ENCODE measurements at places on chromosomes 11 and 22. TPM values are rescaled to one million over a fixed set of nuclear protein-coding genes. Genes with fewer than 3 reads are reported as not detected.

The CALCA gene
- total RNA-seq: not detected

The CSKMT gene
- total RNA-seq: 36.9 TPM

The FGF19 gene
- not detected for total RNA-seq

The POU2AF3 gene
- 0.64 TPM for total RNA-seq

The MGAT3 gene
- 0.57 TPM for total RNA-seq

The CRYBB3 gene
- total RNA-seq: 0.67 TPM

The HBB gene
- total RNA-seq: 0.72 TPM

The BARX2 gene
- 3.9 TPM for total RNA-seq

The PAMR1 gene
- total RNA-seq: 0.13 TPM

The HEPN1 gene
- total RNA-seq: not detected

The SCGB1D2 gene
- 0.85 TPM for total RNA-seq

The PGA5 gene
- not detected for total RNA-seq

The MPZL3 gene
- 1.0 TPM for total RNA-seq

The MRGPRX4 gene
- total RNA-seq: not detected

The TNNT3 gene
- total RNA-seq: 0.41 TPM

The TFIP11 gene
- 29.8 TPM for total RNA-seq

The PARVA gene
- 29.1 TPM for total RNA-seq

The RFPL2 gene
- not detected for total RNA-seq

The PRDM10 gene
- total RNA-seq: 12.5 TPM

The OR5AR1 gene
- total RNA-seq: not detected

The EFCAB6 gene
- 0.21 TPM for total RNA-seq

The FDX1 gene
- total RNA-seq: 13.6 TPM

The KDELR3 gene
- 11.6 TPM for total RNA-seq

The KCNE3 gene
- 0.15 TPM for total RNA-seq

The ZC3H7B gene
- 62.0 TPM for total RNA-seq

The GP1BB gene
- total RNA-seq: 3.6 TPM

The PDE3B gene
- total RNA-seq: 33.0 TPM

The MOV10L1 gene
- 0.10 TPM for total RNA-seq

The APOL4 gene
- total RNA-seq: not detected

The NLRP6 gene
- 0.59 TPM for total RNA-seq

The HBE1 gene
- total RNA-seq: 3.2 TPM

The RFPL1 gene
- not detected for total RNA-seq

The OR2AG1 gene
- not detected for total RNA-seq

The SHANK2 gene
- total RNA-seq: 1.7 TPM

The KLHL35 gene
- total RNA-seq: 10.9 TPM

The INPP5J gene
- 1.7 TPM for total RNA-seq

The THY1 gene
- total RNA-seq: 13.7 TPM

The EIF3D gene
- 151 TPM for total RNA-seq

The PELI3 gene
- total RNA-seq: 9.1 TPM

The KRTAP5-11 gene
- total RNA-seq: not detected

The DUSP8 gene
- total RNA-seq: 5.5 TPM

The PARVG gene
- 0.21 TPM for total RNA-seq

The RASL10A gene
- total RNA-seq: 2.6 TPM

The TMA7B gene
- not detected for total RNA-seq

The IGF2 gene
- 14.5 TPM for total RNA-seq

The CHCHD10 gene
- total RNA-seq: 84.4 TPM

The ZP1 gene
- not detected for total RNA-seq

The LMO1 gene
- total RNA-seq: not detected

The PRSS23 gene
- total RNA-seq: 355 TPM

The PMM1 gene
- total RNA-seq: 30.5 TPM

The TENM4 gene
- 0.39 TPM for total RNA-seq

Measured in Panc1 (cell line).